ENCODE measurements at places on chromosomes 12 and 14. TPM values are rescaled to one million over a fixed set of nuclear protein-coding genes. Genes with fewer than 3 reads are reported as not detected.

Gene NPAS3
- total RNA-seq, result 2.6 TPM

Gene RTL1
- total RNA-seq, result 0.18 TPM

Gene JAG2
- 6.6 TPM for total RNA-seq

Gene C14orf132
- 14.0 TPM for total RNA-seq

Gene CLEC4D
- total RNA-seq, result not detected

Gene BCL2L14
- total RNA-seq, result not detected

Gene LIN7A
- 1.6 TPM for total RNA-seq

Gene MYO1H
- not detected for total RNA-seq

Gene SLC6A12
- total RNA-seq, result 2.6 TPM

Gene KRT78
- total RNA-seq, result not detected

Gene LYZ
- 0.31 TPM for total RNA-seq

Gene PMEL
- total RNA-seq, result 3.9 TPM
